ENCODE measurements at places on chromosomes 12 and 14. TPM values are rescaled to one million over a fixed set of nuclear protein-coding genes. Genes with fewer than 3 reads are reported as not detected.

GRCh38 chr12:49897276-49897675 is 6.4 kb downstream of the FAIM2 start:
- DNase-seq: no peak

Gene ZDHHC22
- not detected for total RNA-seq

DNA sequence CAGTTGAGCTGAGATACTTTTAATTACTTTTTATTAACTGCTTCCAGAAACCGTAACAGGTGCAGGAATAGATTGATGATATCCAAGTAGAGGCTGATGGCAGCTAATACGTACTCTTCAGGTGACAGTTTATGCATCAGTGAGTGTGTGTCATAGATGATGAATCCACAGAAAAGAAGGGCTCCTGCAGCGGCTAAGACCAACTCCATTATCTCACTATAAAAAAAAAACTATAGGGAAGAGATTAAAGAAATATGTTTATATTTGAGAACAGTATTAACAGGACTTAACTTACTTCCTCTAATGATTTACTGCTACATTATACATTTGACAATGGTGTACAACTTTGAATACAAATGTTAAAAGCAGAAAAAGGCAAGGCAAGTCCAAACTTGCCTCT is 7.4 kb upstream of the LLPH start:
- DNase-seq: no peak

Gene CAPZA3
- not detected for total RNA-seq

GRCh38 chr12:117596968-117597367 is 235.5 kb upstream of the NOS1 start:
- DNase-seq: no peak

GRCh38 chr12:69066492-69067373 is 133.8 kb upstream of the CPM start:
- DNase-seq: no peak

DNA sequence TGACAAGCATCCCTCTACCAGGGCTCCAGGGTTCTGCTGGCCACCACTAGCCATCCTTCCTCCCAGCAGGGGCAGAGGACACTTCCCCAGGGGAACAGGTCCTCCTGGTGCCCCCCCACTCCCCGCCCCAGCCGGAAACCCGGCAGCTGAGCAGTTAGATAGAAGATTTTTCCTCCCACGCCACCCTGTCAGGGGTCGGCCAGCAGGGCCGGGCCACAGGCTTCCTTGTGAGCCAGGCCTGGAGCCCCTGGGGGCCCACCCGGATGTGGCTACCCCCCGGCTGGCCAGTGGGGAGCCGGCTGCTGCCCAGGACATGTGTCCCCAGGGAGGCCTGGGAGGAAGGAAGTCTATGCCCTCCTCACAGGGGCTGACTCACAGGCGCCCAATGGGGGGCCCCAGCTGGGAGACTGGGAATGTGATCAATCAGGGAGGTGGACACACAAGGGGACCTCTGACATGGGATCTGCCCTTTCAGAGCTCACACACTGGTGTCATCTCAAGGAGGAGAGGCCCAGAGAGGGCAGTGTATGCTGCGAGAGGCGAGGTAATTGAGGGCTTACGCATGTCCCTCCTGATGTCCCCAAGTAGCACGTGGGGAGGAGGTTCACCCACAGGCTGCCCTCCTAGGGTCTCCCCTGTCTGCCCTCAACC is 4.2 kb downstream of the SH2B3 start:
- peak; percentile 61 for DNase-seq

DNA sequence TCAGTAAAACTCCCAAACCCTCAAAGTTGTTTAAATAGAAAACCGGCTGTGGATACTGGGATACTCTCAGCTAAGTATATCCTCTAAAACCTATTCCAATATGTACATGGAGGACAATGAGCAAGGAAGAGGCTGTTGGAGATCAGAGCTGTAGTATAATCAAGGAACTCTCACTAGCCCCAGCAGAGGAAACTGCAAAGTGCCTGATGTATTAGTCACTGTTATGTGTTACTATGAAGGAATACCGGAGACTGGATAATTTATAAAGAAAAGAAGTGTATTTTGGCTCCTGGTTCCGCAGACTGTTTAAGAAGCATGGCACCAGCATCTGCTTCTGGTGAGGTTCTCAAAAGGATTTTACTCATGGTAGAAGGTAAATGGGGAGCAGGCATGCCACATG is 65.6 kb upstream of the RPL10L start:
- DNase-seq: no peak

GRCh38 chr14:55638665-55639064 is 58.7 kb downstream of the KTN1 start:
- DNase-seq: no peak

DNA sequence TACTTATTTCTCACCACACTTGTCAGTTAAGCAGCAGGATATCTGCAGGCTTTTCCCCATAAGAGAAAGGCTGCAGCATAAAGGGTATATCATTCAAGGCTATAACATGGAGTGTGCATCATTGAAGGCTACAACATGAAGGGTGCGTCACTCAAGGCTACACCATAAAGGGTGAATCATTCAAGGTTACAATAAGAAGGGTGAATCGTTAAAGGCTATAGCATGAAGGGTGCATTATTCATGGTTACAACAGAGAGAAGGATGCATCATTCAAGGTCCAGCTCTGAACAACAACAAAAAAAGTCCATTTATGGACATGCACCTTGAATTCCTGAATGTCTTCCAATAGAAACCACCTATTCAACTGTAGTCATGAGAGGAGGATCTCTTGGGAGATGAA is 32.8 kb upstream of the LUM start:
- DNase-seq: no peak
